ENCODE measurements at places on chromosomes 4 and X.

DNA sequence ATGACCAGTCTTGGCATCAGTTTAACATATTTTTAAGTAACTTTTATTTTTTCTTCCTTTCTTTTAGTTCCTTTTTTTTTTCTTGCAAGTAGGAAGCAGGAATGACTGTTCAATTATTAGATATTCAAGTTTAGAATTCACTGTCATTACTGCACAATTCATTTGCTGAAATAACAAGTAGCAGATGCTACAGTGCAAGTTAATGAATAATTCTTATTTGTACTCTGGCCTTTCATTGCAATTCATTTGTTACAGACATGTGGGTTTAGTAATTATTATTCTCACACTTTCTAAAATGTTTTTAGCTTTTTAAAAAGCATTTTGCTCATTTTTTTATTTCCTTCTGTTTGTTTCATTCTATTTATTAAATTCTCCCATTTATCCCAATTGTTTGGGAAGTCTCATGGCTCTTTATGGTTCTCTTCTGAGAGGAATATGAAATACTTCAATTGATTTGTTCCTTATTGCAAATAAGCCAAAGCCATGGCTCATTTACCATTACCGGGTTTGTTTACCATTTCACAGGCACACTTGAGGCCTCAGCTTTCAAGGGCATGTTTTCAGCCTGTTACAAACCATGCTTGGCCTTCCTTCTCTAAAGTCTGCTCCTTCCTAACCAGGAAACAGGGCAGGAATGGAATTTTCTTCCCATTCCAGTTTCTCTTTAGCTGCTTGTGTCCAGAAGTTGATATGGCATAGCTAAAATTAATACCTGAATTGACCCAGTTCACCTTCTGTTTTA is 4.6 kb upstream of the DCAF4L1 start:
- DNase-seq, result no peak

DNA sequence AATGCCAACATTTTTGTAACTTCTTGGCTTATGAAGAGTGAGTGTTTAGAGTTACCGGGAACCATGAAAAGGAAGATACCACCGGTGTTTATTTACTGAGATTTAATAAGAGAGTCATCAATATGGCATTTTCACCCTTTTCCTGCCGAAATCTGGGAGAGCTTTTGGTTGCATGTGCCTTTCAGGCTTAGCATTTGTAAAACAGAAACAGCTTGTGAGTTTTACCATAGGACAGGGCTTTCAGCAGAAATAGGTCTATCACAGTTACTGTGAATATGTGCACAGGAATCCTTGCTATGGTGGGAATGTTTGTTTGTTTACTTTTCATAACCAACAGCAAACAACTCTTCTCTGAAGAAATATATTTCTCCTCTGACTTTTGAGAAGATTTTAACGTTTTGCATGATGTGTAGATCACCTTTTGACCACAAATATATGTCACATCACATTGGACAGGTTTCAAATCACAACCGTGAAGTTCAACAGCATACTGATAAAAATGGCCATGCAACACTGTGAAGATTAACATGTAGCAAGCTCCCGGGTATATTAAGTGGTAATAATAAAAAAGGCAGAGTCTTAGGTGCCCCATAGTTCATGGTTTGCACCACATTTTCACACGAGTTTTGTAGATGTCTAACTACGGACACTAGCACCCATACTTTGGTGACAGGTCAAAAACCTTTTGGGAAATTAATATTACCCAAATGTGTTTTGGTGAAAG is 21.3 kb downstream of the ARHGAP24 start:
- DNase-seq, result peak; percentile 62

- DNase-seq, result no peak
Observed at GRCh38 chrX:108271397-108271787, 166.8 kb downstream of the COL4A6 start.

GRCh38 chr4:39235696-39236095 is 53.4 kb downstream of the WDR19 start:
- peak; percentile 64 for DNase-seq

DNA sequence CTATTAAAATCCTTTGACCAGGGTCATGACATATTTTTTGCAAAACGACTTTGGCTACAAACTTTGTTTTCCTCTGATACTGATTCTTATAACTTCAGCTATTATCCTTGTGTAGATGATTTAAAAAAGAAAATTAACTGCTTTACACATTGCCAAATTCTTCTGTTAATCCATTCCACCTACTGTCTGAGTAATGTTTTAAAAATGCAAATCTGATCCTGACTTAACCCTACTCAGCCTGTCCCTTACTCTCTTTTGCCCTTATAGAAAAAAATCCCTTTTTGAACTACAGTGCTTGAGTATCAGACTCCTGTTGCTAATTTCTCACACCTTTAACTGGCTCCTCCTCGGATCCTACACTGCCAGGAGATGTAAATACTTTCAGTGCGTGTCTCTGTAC is 723.1 kb downstream of the ADGRL3 start:
- DNase-seq, result peak; percentile 3

GRCh38 chrX:82658492-82658891 is 849.6 kb upstream of the POU3F4 start:
- no peak for DNase-seq

- peak; percentile 43 for DNase-seq
Observed at GRCh38 chrX:2627272-2627867, 63.7 kb upstream of the CD99 start.

DNA sequence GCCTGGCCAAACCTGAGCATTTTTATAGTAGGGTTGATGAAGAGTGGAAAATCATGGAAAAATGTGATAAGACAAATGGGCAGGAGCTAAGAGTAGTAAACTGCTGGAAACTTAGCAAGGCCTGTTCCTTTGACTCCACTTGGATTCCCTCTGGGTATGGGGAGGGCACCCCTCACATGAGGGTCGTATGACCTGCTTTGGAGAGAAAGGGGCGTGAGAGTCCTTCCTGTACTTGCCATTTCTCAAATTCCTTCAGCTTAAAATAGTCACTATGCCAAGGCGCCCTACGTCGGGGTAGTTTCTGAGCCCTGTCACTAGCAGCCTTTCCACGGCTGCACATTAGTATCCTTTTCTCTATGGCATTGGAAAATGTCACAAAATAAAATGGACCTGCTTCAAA is 49.1 kb downstream of the GPRIN3 start:
- no peak for DNase-seq

GRCh38 chr4:150328496-150328895 is 250.3 kb downstream of the DCLK2 start:
- no peak for DNase-seq

DNA sequence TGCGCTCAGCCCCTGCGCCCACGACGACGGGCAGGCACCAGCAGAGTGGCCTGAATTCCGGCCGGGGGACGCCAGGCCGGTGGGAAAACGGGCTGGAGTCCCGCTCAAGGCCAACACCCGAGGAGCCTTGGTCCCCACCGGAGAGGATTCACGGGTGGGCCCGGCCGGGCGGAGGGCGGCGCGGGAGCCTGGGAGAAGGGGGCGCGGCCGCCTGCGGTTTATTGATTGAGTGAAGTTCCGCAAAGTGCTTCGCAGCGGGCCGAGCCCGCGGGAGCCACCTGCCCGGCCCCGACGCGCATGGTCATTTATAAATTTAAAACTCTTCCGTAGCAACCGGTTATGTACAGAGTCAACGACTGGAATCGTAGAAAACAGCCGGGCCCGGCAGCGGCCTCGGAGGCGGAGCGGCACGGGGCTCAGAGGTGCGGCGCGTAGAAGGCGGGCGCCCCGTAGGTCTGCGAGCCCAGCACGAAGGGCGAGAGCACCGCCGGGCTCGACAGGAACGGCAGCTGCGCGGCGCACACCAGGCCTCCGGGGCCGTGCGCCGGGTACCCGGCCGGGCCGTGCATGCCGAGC is 3.6 kb downstream of the NKX1-1 start:
- DNase-seq, result no peak

- no peak for DNase-seq
Observed at GRCh38 chrX:19181345-19181744, 59.1 kb upstream of the ADGRG2 start.

DNA sequence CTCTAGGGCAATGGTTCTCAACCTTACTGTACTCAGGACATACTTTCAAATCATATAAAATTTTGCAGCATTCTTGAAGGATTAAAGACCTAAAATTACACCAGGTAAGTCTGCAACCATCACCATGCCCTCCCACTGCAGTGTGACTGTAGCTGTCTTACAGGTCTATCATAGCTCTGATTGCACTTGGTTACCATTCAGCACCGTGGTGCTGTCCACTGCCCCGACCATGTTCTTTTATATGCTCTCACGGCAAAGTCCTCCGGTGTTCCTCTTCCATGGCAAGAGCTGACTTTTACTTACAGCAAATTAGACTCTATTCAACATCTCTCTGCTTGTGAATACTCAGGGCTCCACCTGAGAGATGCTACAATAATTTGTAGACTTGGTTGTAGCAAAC is 11.5 kb downstream of the CRMP1 start:
- peak; percentile 11 for DNase-seq

GRCh38 chr4:7416745-7417432 is 17.8 kb downstream of the PSAPL1 start:
- DNase-seq, result no peak

DNA sequence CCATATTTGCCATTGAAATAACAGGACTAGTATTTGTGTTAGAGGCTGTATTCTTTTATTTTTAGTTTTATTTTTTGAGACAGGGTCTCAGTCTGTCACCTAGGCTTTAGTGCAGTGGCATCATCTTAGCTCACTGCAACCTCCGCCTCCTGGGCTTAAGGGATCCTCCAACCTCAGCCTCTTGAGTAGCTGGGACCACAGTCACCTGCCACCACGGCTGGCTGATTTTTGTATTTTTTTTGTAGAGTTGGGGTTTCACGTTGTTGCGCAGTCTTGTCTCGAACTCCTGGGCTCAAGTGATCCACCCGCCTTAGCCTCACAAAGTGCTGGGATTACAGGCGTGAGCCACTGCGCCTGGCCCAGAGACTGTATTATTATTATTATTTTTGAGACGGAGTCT is 15.3 kb downstream of the TMEM131L start:
- no peak for DNase-seq

DNA sequence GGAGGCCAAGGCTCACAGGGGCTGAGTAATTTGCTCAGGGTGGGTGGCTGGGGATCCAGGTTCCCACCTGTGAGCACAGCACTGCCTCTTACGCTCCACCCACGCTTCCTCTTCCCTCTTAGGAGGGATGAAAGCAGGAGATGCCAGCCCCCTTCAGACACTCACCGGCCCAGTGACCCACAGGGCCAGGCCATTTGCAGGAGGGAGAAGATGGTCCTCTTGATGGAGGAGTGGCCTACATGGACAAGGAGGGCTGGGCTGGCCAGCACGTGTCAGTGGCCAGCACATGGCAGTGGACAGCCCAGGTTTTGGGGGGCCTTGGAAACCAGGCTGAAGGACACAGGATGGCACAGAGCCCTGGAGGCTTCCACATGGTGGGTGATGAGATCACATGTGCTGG is 108.1 kb upstream of the PSAPL1 start:
- DNase-seq, result no peak

DNA sequence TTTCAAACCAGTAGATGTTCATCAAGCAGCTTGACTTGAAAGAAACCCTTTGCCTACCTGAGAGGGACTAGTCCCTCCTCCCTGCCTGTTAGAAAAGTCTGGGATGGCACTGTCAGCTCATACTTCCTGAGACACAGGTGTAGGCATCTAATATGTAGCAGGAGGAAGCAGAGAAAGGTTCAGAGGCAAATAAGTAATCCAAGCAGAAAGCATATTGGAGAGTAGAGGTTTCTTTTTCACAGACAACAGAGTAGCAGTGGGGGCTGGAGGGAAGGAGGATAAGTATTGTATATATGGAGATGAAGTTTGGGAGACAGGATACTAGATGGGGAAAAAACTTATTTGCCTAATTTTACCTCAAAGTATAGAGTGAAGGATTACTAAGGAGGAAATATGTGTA is 81.5 kb downstream of the FNIP2 start:
- DNase-seq, result no peak

- no peak for DNase-seq
Observed at GRCh38 chrX:13952581-13952980, 77.1 kb downstream of the GEMIN8 start.

DNA sequence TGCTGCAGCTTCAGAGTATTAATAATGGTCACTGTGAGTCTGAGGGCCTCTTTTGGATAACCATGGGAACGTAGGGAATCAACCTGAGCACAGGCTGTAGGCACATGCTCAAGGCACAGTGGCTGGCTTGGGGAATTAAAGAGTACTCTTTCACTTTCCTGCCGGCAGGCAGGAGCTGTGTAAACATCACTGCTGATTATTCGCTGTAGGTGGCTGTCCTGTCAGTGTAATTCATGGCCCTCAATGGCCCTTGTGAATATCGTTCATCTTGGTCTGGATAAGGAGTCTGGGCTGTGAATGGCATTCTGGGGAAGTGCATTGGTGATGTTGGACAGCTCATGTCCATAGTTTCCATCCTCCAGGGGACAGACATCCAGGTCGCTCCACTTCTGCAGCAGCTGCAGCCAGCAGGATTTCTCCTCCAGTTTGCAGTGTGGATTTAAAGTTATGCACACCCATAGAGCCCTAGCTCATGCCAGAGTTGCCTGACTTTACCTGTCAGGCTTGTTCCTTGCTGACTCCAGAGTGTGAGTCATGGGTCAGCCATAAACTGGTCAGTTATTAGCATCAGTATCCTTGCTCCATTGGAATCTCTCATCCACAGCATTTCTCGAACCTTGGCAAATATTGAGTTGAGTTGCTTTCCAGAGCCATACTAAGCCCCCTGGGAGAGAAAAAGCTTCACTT is 43.0 kb downstream of the C4orf33 start:
- DNase-seq, result no peak
